ENCODE measurements at places on chromosomes 13 and 19.

- DNase-seq: peak; percentile 31
Measured at GRCh38 chr19:934865-935479, 9.1 kb downstream of the ARID3A start.

DNA sequence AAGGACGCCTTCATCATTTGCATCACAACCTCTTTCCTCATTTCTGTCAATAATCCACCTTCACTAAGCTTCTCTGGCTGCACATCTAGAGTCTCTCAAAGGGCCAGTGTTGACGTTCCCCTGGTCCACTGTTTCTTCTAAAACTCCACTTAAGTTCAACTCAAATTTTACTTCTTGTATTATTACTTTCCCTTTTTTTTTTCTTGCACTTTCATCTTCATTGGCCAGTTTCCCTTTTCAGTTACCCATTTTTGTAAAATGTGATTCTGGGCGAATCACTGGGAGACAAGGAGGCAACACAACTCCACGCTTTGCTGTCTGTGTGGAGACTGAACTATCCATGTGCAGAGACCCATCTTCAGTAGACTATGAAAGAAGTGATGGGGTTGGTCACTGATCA lies 128.6 kb upstream of the RNF113B start:
- DNase-seq: no peak

DNA sequence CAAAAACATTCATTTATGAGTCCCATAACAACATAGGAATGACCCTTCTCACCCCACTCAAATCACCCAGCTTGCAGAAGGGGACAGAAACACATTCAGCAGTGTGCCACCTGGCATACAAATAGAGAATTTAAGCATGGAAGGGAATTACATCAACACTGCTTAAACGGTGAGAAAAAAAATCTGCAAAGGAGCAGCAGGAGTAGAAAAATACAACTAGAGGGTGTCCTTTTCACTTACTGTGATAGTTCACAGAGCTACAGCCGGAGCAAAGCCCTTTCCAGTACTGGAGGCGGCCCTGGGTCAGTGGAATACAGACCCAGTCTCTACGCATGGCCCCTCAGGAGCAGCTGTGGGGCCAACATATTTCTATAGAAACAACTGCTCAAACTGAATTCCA lies 764.3 kb upstream of the ARGLU1 start:
- no peak for DNase-seq

- peak; percentile 80 for DNase-seq
Measured at GRCh38 chr13:20566468-20566897, 474 bp upstream of the IFT88 start.

GRCh38 chr13:46097015-46097414 lies 7.8 kb downstream of the CPB2 start:
- no peak for DNase-seq

GRCh38 chr19:33292595-33293254 lies 9.6 kb downstream of the CEBPA start:
- peak; percentile 31 for DNase-seq

DNA sequence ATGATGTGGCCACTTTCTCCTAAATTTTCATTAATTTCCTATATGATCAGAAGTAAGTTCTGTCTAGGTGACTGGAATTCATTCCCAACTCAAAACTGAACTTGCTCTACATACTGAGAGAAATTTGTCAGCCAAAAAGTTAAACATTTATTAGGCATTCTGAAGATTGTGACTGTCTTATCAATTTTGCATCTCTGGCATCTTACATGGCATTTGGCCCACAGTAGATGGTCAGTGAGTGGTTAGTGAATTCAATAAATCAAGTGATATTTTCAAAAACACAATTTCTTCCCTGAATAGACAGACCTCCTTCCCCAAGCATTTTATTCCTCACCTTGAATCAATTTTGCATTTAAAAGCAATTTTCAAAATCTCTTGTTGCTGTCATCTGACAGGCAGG lies 363.2 kb upstream of the NBEA start:
- DNase-seq: no peak

DNA sequence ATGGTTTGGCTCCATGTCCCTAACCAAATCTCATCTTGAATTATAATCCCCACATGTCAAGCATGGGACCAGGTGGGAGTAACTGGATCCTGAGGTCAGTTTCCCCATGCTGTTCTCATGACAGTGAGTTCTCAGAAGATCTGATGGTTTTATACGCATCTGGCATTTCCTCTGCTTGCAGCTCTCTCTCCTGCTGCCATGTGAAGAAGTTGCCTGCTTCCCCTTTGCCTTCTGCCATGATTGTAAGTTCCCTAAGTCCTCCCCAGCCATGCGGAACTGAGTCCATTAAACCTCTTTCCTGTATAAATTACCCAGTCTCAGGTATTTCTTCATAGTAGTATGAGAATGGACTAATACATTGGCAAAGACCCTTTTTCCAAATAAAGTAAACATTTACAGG lies 96.8 kb downstream of the TSHZ3 start:
- DNase-seq: no peak

GRCh38 chr13:33548069-33548468 lies 262.5 kb upstream of the STARD13 start:
- DNase-seq: no peak

- DNase-seq: no peak
Measured at GRCh38 chr19:46546194-46546896, 50.7 kb upstream of the PNMA8B start.

- no peak for DNase-seq
Measured at GRCh38 chr13:95533545-95534160, 18.9 kb upstream of the CLDN10 start.

DNA sequence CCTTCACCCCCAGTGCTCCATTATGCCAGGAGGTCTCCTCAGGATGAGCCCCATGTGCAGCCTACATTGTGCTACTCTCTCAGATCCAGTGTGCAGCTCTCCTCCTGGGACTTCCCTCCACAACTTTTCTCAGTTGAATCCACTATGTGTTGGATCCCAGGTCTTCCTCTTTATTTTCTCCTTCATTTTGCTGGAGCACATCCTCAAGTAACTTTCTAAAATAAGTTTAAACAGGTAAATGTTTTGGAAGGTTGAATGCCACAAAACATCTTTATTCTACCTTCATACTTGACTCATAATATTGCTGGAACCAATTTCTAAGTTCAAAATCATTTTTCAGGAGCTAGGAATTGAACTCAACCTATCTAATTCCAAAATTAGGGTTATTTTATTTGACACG lies 52.1 kb downstream of the C13orf46 start:
- no peak for DNase-seq

DNA sequence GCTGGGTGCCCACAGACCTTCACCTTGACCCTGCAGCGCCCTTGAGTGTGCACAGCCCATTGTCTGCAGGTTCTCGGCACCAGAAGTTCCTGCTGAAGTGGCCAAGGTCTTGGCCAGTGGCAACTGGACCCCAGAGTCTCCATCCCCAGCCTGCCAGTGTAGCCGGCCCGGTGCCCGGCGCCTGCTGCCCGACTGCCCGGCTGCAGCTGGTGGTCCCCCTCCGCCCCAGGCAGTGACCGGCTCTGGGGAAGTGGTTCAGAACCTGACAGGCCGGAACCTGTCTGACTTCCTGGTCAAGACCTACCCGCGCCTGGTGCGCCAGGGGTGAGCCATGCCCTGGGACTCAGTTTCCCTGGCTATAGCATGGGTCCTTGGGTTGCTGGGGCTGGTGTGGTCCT lies 11.9 kb upstream of the ARHGAP45 start:
- DNase-seq: no peak

DNA sequence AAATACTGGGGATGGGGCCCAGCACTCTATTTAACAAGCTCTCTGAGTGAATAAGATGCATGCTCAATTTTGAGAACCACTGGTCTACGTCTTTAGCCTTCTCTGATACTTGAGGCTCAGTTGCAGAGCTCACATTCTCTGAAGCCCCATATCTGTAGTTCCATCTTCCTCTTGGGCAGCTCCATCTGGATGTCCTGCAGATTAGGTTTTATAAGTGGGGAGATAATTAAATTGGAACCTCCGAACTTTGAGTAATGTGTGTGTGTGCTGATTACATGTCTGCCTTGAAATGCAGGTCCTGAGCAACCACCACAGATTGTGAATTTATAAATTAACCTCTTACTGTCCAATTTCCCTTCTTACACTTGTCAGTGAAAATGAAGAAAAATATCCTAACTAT lies 7.2 kb upstream of the RASL11A start:
- DNase-seq: no peak

GRCh38 chr13:50033725-50034124 lies 18.5 kb downstream of the KCNRG start:
- peak; percentile 48 for DNase-seq

DNA sequence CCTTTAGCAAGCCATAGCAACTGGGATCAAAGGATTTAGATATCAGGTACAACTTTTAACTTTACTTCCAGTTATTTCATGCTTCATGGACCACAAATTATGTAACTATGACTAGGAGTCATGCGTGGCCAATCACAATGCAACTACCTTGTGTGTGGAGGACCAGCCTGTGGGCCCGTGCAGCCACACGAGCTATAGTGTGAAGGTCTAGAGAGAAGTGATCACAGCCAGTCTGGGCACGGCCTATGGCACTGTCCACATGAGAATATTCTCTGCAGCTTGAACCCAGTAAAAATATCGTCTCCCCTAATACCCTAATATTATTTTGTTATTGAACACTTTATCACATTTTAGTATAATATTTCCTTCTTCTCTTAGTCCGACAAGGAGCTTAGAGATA lies 464.9 kb upstream of the MIR17HG start:
- DNase-seq: no peak

GRCh38 chr19:940591-941291 lies 14.9 kb downstream of the ARID3A start:
- no peak for DNase-seq

- peak; percentile 48 for DNase-seq
Measured at GRCh38 chr13:103287659-103288058, 221.4 kb upstream of the SLC10A2 start.

DNA sequence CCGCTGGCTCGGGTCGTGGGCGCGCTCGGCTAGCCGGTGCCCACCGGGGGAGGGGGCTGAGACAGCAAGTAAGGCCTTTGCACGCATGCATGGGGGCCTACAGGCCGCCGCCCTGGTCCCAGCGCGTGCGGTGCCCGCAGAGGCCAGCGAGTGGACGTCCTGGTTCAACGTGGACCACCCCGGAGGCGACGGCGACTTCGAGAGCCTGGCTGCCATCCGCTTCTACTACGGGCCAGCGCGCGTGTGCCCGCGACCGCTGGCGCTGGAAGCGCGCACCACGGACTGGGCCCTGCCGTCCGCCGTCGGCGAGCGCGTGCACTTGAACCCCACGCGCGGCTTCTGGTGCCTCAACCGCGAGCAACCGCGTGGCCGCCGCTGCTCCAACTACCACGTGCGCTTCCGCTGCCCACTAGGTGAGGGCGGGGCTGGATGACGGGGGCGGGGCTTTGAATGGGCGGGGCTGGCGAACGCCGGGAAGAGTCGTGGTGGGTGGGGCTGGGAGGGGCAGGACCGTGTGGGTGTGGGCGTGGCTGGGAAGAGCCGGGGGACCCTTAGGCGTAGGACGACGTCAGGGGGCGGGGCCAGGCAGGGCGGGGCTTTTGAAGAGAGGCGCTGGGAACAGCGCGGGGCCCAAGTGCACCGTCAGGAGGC lies 2.1 kb downstream of the CILP2 start:
- peak; percentile 69 for DNase-seq

- DNase-seq: no peak
Measured at GRCh38 chr13:102055090-102055779, 346.6 kb downstream of the FGF14 start.

DNA sequence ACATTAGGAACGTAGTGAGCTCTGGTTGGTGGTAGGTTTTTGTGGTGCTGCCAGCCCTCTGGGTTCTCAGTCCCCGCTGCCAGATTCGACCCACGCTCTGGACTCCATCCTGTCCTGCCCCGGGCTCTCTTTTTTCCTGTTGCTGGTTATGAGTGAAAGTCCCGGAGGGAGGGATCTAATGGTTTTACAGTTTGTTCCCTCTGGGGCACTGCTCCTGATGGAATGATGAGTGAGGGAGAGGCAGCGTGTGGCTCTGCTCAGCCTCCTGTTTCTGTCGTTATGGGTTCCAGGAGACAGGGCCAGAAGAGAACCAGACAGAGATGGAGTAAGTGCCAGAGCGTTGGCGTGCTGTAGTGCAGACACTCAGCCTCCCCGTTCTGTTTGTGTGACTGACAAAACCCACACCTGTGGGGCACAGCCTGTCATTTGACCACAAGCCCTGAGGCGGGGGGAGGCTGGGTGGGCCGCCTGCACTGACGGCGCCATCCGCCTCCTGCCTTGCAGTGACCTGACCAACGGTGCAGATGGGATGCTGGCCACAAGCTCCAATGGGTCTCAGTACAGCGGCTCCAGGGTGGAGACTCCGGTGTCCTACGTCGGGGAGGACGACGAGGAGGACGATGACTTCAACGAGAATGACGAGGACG lies 18.3 kb downstream of the ATP4B start:
- no peak for DNase-seq

GRCh38 chr13:112956571-112957294 lies 12.3 kb upstream of the MCF2L start:
- DNase-seq: no peak

GRCh38 chr19:15422296-15423075 lies 3.7 kb upstream of the AKAP8L start:
- DNase-seq: no peak

DNA sequence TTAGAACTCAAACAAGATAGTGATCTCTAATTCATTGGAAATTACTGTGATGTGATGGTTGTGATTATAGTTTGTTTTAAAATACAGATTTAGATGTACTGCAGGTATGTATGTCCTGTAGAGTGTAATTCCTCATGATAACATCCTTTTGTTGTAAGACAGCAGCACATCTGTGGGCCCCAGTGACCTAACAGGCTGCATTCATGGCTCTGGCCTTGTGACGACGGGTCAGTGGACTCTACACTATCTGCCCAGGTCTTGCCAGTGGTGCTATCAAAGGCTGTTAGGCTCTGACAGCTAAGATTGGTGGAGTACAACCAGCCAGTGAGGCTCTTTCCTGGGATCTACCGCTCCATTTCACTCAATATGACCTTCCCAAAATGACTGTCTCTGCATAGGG lies 158.4 kb downstream of the MTUS2 start:
- no peak for DNase-seq

GRCh38 chr19:35449359-35450043 lies 1.4 kb downstream of the FFAR2 start:
- DNase-seq: no peak

DNA sequence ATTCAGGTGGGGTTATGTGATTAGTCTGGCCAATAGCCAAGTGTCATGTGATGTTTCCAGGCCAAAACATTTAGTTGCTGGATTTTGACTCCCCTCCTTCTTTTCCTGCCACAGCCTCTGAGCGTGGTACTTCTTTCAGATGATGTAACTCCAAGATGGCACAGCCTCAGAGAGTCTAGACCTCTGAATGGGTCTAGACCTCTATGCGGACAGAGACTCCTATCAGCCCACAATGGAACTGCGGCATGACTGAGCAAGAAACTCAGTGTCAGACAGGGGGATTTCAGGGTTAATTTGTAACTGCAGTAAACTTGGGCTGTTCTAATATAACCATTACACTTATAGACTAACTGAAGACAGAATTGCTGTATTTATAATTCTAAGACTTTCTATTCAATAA lies 42.6 kb upstream of the ZDHHC20 start:
- no peak for DNase-seq

GRCh38 chr13:102176846-102177245 lies 225.0 kb downstream of the FGF14 start:
- DNase-seq: no peak

GRCh38 chr13:81487151-81487550 lies 1146.2 kb upstream of the SPRY2 start:
- DNase-seq: no peak

GRCh38 chr13:106475852-106476251 lies 59.6 kb downstream of the EFNB2 start:
- DNase-seq: no peak

Data from fibroblast of skin of abdomen (primary cell).